ENCODE measurements at places on chromosomes 2 and 18. TPM values are rescaled to one million over a fixed set of nuclear protein-coding genes. Genes with fewer than 3 reads are reported as not detected.

GRCh38 chr2:20184067-20184938 is 40.6 kb downstream of the SDC1 start:
- no peaks in the 10 kb centered on the region for H3K27me3 ChIP-seq
- H3K27ac ChIP-seq: no peak overlapping the region
- peaks cover 21% of the 10 kb centered on the region for H3K4me1 ChIP-seq

DNA sequence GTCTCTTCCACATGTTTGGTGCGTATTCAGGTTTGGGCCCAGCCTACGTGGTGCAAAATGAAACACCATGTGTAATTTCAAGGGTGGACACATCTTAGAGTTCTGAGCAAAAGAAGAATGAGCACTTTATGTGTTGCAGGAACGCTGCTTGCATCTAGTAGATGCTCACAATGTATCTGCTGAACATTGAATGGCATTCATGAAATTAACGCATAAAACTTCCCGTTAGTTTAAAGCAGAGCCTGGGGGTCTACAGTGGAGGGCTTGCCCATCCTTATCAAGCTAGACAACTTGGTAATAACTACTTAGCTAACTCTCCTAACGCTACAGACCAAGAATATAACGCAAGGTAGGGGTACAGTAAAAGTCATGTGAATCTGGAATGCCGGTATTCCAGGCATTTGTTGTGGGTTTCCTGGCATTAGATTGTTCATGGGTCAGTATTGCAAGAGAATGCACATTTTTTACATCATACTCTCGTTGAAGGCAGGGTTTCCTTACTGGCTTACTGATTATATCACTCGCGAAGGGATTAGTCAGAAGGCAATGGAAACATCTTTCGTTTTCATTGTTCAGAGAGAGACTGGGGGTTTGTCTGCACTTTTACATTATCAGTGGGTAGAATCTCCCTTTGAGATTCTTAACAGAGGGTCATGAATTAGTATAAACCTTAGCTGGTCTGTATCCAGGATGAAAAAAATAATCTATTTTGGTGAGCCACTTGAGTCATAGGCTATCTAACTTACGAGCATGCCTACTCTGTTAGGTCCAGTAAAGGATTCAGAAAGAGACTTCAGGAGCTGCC is 229.5 kb upstream of the EPAS1 start:
- DNase-seq: peak; percentile 96
- H3K36me3 ChIP-seq: no peaks in the 10 kb centered on the region
- H3K27me3 ChIP-seq: no peaks in the 10 kb centered on the region

- peak overlapping the region; percentile 94 for H3K27ac ChIP-seq
- peaks cover 12% of the 10 kb centered on the region for H3K4me1 ChIP-seq
- no peak overlapping the region for H3K4me3 ChIP-seq
- H3K36me3 ChIP-seq: no peaks in the 10 kb centered on the region
- no peaks in the 10 kb centered on the region for H3K27me3 ChIP-seq
- DNase-seq: peak; percentile 92
Observed at GRCh38 chr2:150621526-150622213, 134.2 kb upstream of the RND3 start.

DNA sequence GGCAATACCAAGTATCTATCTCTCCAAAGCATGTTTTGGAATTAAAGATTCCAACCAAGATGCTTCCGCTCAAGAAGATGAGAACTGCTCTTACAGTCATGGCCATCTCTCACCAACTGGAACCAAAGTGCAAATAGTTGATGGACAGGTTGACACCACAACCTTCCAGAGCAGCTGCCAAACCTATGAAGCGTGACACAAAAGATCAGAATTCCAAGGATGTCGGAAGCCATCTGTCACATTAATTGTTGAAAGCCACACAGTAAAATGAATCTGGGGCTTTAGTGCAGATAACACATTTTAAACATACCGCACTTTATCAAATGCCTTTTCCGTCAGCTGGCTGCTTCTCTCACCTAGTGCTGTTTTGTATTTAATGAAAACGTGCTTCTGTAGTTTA is 195.7 kb downstream of the CDH20 start:
- no peak for DNase-seq
- no peaks in the 10 kb centered on the region for H3K4me1 ChIP-seq
- H3K36me3 ChIP-seq: no peaks in the 10 kb centered on the region
- peaks cover 13% of the 10 kb centered on the region for H3K27me3 ChIP-seq
- no peak overlapping the region for H3K27ac ChIP-seq

DNA sequence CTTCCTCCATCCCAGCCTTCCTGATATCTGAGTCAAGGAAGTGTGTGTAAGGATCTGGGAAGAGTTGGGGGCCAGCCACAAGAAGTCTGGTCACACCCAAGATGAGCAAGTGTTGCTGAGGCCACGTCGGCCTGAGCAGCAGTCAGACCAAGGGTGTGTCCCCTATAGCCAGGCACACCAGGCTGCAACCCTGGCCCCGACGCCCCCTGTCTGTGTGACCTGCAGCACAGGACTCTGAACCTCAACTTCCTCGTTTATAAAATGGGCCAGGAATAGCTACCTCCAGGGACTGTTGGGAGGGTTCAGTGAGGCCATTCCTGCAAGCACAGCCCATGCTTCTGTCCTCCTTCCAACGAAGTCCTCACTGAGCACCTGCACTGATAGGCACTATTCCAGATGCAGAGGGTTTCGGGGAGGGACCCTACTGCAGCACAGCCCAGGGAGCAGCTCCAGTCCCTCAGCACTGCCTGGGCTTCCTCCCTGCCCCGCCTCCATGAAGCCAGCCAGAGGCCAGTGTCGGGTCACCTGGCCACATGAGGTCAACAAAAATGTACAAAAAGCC is 13.3 kb downstream of the LIMS2 start:
- H3K4me1 ChIP-seq: peaks cover 14% of the 10 kb centered on the region
- no peaks in the 10 kb centered on the region for H3K27me3 ChIP-seq
- H3K4me3 ChIP-seq: no peak overlapping the region
- peaks cover 8% of the 10 kb centered on the region for H3K36me3 ChIP-seq
- no peak overlapping the region for H3K27ac ChIP-seq

Gene ALK
- total RNA-seq: not detected

Gene CERKL
- total RNA-seq: not detected

Gene SMAD7
- 13.3 TPM for total RNA-seq

Gene APCDD1
- 0.83 TPM for total RNA-seq
